Stimulated activated CD4-positive, alpha-beta T cell treated with anti-CD3 and anti-CD28 coated beads, Interleukin-12 subunit alpha, Interleukin-12 subunit beta, amount 100 ng/mL, for 4 hours (primary cell): ENCODE measurements at places on chromosomes 4 and X.
A peak's percentile ranks its signal among the peaks of the same experiment; 100 is the strongest.

DNA sequence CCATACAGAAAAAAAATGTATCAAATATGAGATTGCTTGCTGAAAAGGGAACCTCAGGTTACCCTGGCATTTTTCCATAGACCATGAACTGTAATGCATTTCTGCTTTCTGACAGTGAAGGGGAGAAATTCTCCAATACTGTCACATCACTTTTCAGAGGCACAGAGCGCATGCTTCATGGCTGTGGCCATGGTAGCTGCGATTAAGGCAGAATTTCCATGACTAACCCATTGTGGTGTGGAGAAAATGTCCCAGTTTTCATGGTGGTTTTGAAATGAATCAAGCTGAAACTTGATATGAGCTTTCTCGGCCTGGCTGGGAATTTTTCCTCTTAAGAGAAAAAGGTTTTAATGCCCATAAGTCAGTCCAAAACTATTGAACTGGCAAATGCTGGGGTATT is 39.5 kb upstream of the MAP3K15 start:
- peak; percentile 11 for DNase-seq

GRCh38 chr4:36330796-36331195 is 49.4 kb downstream of the DTHD1 start:
- DNase-seq = no peak

DNA sequence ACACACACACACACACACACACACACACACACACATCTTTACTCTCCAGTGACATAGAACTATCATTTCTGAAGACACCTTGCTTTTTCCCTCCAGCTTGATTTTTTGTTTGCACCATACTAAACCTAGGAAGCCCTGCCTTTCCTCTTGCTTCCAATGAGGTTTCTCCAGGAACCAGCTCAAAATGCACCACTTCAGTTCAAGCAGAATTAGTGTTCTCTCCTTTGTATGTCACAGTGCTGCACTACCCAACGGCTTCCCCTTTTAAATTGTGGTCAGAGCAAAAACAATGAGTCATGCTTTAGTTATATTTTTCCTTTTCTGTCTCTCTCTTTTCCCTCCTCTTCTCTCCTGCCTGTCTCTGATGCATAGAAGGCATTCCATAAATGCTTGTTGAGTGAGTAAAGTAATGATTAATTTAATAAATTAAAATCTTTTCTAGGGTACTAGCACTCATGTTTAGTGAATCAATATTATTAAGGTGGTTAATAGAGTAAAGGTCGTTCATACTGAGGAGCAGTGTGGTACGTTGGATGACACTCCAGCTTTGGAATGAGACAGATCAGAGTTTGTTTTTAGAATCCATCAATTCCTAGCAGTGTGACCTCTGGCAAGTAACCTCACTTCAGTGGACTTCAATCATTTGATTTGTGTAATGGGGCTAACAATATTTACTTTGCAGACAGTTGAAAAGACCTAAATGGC is 5.9 kb downstream of the RTL3 start:
- no peak for DNase-seq

- no peak for DNase-seq
Observed at GRCh38 chr4:139208404-139208945, 31.5 kb upstream of the ELF2 start.

- DNase-seq = no peak
Observed at GRCh38 chr4:16636912-16637630, 261.4 kb downstream of the LDB2 start.

- DNase-seq = no peak
Observed at GRCh38 chrX:37083880-37084279, 75.7 kb downstream of the FAM47C start.

- DNase-seq = no peak
Observed at GRCh38 chr4:188986271-188986689, 847.0 kb downstream of the TRIML1 start.

DNA sequence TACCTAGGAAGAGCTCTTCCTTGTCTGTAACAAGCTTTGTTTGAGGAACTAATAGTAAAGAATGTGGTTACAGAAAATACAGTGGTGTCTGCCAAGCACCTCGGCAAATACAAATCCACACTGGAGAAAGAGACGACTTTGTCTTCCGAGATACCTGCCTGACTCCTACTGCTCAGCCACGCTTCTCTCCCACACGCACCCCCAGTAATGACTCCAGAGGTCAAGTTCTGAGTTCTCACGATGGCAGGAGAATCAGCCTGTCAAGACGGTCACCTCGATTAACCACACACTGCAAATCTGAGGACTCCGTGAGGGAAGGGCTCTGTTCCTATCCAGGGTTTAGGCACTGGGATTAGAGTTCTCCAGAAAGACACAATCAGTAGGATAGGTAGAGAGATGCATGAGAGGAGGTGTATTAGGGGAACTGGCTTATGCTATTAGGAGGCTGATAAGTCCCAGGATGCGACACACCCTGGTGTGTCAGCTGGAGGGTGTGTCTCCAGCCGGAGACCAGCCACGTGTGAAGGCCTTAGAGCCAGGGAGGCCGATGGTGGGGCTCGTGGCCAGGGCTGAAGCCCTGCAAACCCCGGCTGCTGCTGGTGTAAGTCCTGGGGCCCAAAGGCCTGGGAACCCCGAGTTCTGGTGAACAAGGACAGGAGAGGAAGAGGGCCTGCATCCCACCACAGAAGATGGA is 8.4 kb upstream of the TRIML2 start:
- no peak for DNase-seq

- no peak for DNase-seq
Observed at GRCh38 chr4:145843639-145844038, 95.0 kb downstream of the ZNF827 start.
